Posterior vena cava (tissue), 2 donors: ENCODE measurements at places on chromosomes 11 and 22. TPM values are rescaled to one million over a fixed set of nuclear protein-coding genes. Genes with fewer than 3 reads are reported as not detected.
A peak's percentile ranks its signal among the peaks of the same experiment; 100 is the strongest.

GRCh38 chr22:49664371-49664881 lies 163.2 kb downstream of the BRD1 start:
- no peak for DNase-seq

- no peak for DNase-seq
Observed at GRCh38 chr22:41931701-41932269, 5.2 kb upstream of the TNFRSF13C start.

DNA sequence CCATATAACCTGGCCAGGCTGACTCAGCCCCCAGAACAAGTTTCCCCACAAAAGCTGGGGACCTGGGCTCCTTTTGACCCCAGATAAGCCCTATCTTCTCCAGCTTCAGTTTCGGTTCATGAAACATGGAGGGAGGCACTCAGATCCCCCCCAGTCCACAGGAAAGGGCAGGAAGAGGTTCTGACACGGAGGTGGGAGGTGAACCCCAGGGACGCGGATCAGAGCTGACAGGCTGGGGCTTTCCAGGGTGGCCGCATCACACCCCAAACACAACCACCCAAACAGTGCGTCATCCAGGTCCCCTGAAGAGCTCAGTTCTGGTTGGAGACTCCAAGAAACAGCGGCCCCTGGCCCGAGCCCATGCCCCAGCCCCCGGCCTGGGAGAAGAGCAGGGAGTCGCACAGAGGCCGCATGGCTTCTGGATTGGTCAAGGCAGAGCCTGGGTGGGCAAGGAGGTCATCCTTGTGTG lies 44.3 kb upstream of the A4GALT start:
- DNase-seq: no peak

- DNase-seq: no peak
Observed at GRCh38 chr22:32712644-32713355, 88.7 kb upstream of the TIMP3 start.

DNA sequence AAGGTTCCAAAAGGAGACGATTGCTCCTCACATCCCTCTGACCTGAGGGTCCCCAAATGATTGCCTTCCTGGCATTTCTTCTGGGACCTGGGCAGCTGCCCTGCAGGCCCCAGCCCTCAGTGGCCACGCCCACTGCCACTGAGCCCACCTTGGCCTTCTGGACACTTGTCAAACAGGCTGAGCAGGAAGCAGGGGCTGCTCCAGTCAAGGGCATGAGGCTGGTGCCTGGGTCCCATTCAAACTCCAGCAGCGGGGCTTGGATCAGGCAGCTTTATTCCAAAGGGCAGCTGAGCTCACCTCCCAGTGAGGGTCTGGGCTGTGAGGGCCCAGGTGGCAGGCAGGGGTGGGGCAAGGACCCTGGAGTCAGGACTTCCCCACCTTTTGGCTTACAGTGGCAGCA lies 13.6 kb downstream of the KCTD17 start:
- DNase-seq: no peak

GRCh38 chr11:55726715-55727324 lies 46.4 kb upstream of the OR5D13 start:
- DNase-seq: no peak

DNA sequence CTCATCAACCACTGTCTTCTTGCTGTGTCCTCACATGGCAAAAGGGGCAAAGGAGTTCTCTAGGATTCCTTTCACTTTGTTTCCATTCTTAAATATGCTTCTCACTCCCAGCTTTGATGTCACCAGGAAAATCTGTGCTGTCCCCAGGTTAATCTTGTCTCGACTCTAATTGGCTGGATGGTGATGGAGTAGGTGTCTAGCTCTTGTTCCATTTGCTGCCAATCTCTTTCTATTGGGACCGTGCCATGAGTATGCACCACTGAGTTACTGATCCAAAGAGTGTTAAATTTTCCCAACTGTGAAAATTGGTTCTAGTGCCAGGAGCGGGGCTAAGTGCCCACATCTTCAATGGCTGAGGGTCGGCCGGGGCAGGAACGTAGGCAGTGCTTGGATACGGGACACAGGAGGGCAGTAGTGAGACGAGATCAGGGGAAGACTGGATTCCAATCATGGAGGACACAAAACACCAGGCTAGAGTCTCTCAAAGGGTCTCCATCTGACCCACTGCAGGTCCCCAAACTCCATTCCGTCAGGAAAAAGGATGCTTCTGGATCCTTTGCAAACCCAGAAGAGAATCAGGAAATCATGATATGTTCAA lies 47.7 kb upstream of the CSNK2A3 start:
- DNase-seq: no peak

DNA sequence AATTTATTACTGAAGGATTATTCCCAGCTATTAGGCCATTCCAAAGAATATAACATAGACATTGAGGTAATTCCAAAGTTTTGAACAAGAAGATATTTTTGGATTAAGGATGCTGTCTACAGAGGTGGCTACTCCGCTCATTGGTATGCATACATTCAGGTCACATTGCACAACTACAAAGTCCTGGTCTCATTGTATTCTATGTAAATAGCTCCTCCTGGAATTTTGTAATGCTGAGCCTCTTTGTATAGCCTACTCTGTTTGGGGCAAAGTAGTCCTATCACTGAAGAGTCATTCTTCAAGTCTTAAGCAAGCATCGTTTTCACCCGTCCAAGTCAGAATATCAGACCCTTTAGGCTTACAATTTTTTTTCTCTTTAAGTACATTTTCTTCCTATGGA lies 142.4 kb downstream of the KIF18A start:
- no peak for DNase-seq

- no peak for DNase-seq
Observed at GRCh38 chr11:1390569-1391164, 933 bp downstream of the BRSK2 start.

- DNase-seq: peak; percentile 79
Observed at GRCh38 chr11:3163241-3163981, 1.7 kb downstream of the OSBPL5 start.

- peak; percentile 89 for DNase-seq
Observed at GRCh38 chr22:45671783-45672563, at the start of gene ATXN10. ATXN10 (plus strand) TSS chr22:45671834; CDS start chr22:45672064, 230 bp downstream.

The PLEKHB1 gene
- 2.5 TPM for total RNA-seq

The CPT1A gene
- 62.3 TPM for total RNA-seq

The HBB gene
- total RNA-seq: 3,910 TPM

The MS4A7 gene
- total RNA-seq: 82.7 TPM

The TUG1 gene
- total RNA-seq: 65.8 TPM

The HTR3B gene
- total RNA-seq: not detected

The MPZL2 gene
- total RNA-seq: 29.8 TPM
